Right hindlimb (tissue), 1 donor: ENCODE measurements at places on chromosomes 13 and 19.

- DNase-seq = no peak
These were observed 8.4 kb upstream of the ECH1 start for GRCh38 chr19:38839816-38840582.

DNA sequence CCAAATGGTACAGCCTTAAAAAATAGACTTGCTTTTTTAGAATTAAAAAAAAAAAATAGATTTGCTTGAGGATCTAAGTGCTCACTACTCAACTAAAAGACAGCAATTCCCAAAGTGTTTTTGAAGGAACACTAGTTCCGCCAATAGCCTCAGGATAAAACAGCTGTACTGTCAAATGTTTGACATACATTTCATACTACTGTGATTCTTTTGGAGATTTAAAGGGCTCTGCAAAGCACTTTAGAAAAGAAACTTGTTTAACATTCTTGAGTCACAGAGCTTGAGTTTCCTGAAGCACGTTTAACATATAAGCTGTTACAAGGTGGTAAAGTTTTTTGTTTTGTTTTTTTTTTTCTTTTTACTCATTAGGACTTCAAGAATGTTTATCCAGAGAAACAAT lies 23.1 kb upstream of the KLF5 start:
- DNase-seq = no peak

DNA sequence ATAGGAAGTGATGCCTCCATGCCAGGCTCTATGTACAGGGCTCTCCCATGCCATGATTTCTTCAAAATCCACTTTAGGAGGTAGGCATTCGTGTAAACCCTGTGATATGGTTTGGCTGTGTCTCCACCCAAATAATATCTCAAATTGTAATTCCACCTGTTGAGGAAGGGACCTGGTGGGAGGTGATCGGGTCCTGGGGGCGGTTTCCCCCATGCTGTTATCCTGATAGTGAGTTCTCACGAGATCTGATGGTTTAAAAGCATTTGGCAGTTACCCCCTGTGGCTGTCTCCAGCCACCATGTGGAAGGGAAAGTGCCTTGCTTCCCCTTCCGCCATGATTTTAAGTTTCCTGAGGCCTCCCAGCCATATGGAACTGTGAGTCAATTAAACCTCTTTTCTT lies 8.1 kb downstream of the SARS2 start:
- DNase-seq = no peak

- DNase-seq = peak; percentile 66
These were observed 42.6 kb upstream of the AMER2 start for GRCh38 chr13:25214491-25215252.

- no peak for DNase-seq
These were observed 177.0 kb downstream of the DCLK1 start for GRCh38 chr13:35954207-35954560.

DNA sequence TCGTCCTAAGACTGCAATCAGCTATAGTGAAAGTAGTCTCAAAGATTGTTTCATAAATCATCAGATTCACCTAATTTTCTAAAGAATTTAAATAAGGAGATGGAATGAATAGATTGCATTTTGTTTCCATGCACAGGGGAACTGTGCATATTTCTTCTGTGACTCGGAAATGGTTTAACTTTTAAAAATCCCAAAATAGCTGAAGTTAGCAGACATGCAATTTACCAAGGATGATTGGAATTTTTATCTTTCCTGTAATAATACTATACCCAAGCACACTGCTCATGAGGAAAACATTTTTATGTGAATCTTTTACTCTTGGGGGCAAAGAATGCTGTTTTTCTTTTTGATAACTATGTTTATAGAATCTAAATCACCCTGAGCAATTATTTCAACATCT lies 15.0 kb upstream of the LMO7 start:
- no peak for DNase-seq

DNA sequence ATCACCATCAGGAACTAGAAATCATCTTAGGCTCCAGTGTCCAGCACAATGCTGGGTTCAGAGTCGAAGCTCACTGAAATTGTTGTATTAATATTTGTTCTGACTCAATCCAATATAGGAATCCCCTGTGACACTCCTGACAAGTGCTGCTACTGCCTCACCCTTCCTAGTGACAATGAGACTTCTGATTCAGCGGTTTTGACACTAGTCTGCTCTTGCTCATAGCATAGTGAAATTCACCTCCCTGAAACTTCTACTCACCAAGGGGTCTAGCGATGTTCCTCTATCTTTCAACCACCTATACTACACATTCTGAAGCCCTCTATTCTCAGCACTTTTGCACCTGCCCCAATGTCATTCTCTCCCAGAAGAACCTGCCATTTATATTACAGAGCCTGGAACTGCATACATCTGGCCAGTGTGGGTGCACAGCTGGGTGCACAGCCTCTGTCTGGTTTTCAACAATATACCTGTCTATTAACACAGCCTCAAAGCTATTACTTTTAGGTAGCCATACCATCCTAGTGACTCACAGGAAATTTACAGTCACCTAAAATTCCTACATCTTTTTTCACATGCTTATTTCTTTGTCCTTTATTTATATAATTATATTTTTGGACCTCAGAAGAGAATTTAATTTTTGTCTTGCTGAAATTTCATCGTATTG lies 88.3 kb downstream of the DOCK9 start:
- DNase-seq = no peak

DNA sequence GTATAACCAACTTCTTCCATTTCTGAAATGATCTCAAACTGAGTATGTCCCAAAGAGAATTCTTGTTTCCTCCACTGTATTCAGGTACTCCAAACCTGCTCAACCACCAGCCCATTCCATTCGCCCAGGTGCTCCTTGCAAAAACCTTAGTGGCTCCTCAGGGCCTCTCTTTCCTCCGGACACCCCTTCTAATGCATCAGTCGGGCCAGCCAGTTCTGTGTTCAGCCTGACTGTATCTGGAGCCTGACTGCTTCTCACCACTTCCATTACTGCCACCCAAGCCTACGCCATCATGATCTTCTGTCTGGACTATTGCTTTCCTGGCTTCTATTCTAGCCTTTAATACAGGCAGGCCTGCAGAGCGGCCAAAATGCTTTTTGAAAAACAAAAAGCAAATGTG lies 1.5 kb downstream of the PHF11 start:
- DNase-seq = no peak

- no peak for DNase-seq
These were observed 680.4 kb upstream of the SPRY2 start for GRCh38 chr13:81021284-81021840.

DNA sequence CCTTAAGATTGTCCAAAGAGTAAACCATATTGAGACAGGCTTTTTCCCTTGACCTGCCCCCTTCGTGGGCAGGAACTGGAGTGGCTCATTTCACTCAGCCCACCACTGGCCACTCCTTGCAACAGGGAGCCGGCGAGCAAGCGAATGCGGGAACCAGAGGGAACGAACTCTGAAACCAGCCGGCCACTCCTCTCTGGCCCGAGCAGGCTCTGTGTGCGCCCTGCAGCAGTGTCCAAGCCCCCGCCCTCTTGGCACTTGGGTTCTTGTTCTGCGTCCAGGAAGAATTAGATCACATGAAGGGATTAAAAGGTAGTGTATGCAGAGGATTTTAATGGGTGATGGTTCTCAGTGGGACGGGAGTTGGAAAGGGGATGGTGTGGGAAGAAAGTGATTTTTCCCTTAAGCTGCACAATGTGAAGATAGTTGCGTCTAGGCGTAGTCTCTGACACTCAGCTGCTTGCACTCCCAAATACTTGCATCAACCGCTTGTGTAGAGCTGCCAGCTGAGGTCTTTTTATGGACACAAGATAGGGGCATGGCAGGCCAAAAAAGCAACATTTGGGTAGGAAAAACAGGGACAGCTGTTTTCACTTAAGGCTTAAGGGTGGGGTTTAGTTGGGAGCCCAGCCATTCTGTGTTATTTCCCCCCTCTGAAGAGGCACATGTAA lies 1209.7 kb upstream of the PCDH20 start:
- peak; percentile 41 for DNase-seq

DNA sequence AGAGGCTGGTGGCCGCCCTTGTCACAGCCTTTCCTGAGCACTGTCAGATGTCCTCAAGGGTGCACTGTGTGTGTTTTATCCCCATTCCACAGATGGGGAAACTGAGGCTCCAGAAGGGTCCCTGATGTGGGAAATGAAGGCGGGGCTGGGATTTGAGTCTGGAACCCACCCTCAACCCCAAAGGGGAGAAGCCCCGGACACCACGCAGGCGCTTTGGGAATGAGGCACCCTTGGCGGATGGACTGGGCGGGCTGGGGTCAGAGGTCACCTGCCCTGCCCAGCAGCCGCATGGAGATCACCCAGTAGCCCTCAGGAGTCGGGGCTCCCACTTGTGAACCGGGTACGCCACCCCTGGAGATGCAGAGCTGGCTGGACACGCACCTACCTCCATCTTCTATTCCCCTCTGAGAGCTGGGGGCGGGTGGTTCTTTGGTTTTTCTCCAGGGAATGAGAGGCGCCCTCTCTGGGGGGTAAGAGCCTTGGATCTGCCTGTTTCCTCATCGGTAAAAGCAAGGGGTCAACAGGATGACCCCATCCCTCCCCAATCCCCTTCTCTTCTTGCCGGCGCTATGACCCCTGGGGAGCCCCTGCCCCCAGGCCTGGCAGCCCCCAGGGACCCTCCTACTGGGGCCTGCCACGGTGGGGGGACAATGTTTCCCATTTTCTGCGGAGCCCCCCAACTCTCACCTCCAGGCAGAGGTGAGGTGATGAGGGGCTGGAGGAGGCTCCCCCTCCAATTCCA lies 8.3 kb upstream of the ONECUT3 start:
- DNase-seq = no peak

GRCh38 chr13:28574617-28575142 lies 79.8 kb upstream of the FLT1 start:
- no peak for DNase-seq

- DNase-seq = no peak
These were observed 5.8 kb upstream of the USE1 start for GRCh38 chr19:17209126-17210036.

DNA sequence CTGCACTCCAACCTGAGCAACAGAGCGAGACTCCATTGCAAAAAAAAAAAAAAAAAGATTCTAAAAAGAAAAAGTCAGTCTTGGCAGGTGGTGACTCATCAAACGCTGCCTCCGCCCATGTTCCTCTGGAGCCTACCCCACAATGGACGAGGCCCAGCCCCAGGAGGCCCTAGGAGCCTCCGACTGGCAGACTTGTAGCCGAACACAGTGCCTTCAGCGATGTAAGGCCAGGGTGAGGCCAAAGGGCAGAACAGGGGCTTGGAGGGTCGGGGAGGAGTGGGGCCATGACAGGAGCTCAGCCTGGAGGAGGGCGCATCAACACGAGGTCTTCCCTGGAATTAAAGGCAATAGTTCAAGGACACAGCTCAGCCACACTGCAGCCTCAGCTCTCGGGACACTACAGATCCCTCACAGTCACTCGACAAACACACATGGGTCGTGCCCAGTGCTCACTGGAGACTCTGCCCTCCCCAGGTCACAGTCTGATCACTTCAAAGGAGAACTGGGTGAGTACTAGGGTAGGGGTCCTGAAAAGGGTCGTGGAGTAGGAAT lies 5.1 kb downstream of the USE1 start:
- no peak for DNase-seq

DNA sequence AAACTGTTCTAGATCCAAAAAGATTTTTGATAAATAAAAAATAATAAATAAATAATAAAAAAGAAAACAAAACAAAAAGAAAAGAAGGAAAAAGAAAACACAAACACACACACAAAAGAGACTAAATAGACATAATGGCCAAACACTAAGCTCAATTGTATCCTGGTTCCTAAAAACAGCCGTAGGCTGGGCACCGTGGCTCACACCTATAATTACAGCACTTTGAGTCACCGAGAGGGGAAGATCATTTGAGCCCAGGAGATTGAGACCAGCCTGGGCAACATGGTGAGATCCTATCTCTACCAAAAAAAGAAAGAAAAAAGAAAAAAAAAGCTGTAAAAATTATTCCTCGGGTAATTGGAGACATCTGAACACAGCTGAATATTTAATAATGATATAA lies 8.9 kb downstream of the ETHE1 start:
- DNase-seq = no peak

DNA sequence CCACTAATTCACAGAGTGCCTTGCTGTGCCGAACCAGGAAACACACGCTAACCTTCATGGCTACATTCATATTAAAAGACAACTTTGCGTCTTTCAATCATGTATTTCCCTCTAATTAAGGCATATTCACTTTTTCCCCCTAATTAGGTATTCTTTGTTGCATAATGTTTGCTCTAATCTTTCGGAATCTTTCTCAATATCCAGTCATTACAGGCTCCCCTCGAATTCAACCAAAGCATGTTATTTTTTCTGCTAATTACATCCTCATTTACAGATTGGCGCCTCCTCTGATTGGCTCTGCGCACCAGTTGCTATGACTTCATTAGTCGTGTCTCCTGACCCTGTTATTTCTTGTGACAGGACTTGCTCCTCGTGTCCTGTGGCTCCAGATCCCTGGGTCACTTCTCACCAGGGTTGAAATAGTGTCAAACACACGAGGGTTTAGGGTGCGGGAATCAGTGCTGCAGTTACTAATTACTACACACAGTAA lies 226.7 kb upstream of the TSHZ3 start:
- no peak for DNase-seq

GRCh38 chr13:44400736-44401135 lies 27.1 kb downstream of the SERP2 start:
- DNase-seq = no peak

- DNase-seq = peak; percentile 94
These were observed 911 bp downstream of the ENOX1 start for GRCh38 chr13:43785650-43786471.

- no peak for DNase-seq
These were observed 53.2 kb upstream of the TEX29 start for GRCh38 chr13:111267205-111267604.

DNA sequence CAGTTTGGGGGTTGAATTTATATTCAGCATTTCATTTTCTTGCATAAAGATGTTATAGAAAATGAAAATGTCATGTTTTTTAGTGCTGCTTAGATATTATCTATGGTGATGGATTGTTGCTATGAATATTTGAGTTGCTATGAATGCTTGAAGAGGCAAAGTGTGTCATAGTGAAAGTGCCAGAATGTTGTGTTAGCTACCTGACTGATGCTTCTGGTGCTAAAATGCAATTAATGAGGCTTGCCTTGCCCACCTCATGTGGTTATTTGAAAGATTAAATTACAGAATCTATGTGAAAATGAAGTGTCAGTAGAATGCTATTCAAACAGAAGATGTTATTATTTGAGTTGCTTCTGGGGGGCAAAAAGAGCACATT lies 62.7 kb upstream of the MYCBP2 start:
- no peak for DNase-seq

GRCh38 chr19:54041969-54042606 lies 21.6 kb downstream of the VSTM1 start:
- DNase-seq = no peak
